Activated T-cell treated with anti-CD3 and anti-CD28 coated beads for 24 hours (primary cell): ENCODE measurements at places on chromosomes 16 and 17.

DNA sequence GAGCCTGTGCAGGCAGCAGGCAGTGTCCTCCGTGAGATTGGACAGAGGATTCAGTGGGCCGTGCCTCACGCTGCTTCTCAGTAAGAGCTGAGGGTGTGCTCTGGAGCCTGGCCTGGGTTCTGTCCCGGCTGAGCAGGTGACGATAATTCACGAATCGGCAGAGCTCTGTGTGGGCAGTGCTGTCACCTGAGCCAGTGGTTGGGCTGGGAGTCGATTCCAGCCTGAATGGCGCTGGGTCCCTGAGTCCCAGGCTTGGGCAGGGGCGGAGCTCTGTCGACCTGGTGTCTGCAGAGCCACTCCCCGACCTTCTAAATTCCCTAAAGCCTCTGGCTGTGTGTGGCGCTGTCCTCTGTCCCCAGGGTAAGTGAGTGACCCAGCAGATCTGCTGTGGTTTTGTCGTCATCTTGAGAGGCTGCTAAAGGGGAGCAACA lies 8.4 kb downstream of the ACSF3 start:
- no peak for DNase-seq

DNA sequence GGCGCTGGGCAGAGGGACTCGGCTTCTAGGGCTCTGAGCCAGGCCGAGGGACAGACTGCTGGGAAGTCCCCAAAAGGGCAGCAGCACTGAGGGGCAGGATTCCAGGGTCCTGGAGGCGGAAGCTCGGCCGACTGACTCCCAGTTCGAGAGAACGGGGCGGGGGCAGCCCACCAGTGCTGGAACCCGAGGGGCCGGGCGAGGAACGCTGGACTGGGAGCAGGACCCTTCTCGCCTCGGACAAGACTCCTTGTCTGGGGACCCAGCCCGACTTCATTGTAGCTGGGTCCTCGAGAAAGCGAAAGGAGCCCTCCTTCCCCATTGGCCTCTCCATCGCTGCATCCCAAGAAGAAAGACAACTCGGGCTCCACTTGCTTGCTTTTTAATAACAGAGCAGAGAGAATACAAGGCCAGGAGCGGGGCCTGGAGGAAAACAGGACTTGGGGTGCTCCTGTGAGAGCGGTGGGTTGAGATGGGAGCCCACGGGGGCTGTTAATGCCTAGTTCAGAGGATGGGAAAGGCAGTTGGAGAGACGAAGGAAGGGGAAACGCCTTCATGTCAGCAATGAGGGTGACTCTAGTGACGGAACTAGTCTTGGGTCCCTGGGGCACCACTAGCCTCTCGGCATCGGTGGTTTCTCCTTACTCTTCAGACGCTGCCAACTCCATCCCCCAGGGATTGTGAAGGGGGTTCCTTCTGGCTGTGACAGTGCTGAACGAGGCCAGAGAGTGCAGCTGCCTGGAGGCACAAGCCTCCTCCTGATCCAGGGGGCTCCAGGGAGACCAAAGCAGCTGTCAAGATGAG lies 492 bp upstream of the CAMTA2 start:
- DNase-seq, result no peak

GRCh38 chr17:347309-347899 lies 5.2 kb downstream of the RPH3AL start:
- no peak for DNase-seq

- DNase-seq, result no peak
Observed at GRCh38 chr17:43854498-43854897, 7.5 kb downstream of the CD300LG start.

DNA sequence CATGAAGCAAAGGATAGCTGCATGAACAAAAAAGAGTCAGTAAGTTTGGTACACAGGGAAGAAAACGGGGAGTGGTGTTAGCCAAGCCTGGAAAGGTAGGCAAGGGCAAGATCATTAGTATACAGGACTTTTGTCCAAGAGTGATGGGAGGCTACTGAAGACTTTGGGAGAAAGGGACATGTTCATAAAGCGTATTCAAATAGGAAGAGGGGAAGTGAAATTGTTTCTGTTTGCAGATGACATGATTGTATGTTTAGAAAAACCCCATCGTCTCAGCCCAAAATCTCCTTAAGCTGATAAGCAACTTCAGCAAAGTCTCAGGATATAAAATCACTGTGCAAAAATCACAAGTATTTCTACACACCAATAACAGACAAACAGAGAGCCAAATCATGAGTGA lies 19.4 kb downstream of the CDYL2 start:
- DNase-seq, result no peak

DNA sequence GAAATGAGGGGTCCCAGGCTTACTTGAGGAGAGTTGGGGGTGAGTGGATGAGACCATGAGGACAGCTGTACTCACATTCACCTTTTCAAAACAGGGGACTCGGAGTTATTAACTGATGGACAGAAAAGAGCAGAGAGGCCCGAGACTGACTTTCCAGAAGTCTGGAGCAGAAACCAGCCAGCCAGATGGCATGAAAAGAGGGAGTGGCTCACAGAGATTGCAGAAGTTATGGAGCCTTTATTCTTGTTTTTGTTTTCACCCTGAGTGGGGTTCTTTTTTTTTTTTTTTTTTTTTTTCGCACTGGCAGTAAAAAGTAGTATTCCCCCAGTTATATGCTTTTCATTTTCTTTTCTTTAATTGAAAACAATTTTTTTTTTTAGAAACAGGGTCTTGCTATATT lies 18.9 kb downstream of the TVP23A start:
- DNase-seq, result no peak

DNA sequence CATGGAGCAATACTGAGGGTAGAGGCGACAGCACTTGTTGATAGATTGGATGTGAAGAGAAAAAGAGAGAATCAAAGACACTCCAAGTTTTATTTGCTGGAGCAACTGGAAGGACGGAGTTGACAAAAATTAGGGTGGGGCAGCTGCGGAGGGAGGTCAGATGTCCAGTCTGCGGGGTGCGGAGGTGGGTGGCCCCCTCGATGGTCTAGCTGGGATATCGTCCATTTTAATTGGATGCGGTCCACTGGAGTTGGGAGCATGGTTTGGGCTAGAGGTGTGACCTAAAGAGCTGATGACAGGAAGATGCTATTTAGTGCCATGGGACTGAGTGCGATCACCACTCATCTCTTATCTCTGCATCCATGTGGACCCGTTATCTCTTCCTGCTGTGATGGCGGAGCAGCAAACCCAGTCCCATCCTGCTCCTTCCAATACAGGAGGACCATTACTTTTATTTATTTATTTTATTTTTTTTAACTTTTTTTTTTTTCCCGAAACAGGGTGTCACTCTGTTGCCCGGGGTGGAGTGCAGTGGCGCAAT lies 48.3 kb upstream of the CBX4 start:
- DNase-seq, result no peak
